ENCODE measurements at places on chromosomes 12 and 14. TPM values are rescaled to one million over a fixed set of nuclear protein-coding genes. Genes with fewer than 3 reads are reported as not detected.
A peak's percentile ranks its signal among the peaks of the same experiment; 100 is the strongest.

- H3K36me3 ChIP-seq, result peaks cover 7% of the 10 kb centered on the region
- H3K27me3 ChIP-seq, result peaks cover 13% of the 10 kb centered on the region
- no peak overlapping the region for H3K27ac ChIP-seq
- H3K4me3 ChIP-seq, result no peak overlapping the region
Measured at GRCh38 chr14:78917462-78917861, 747.3 kb downstream of the NRXN3 start.

Gene KLRG1
- total RNA-seq, result 5.0 TPM

Gene EIF4B
- 752 TPM for total RNA-seq

Gene LRIG3
- not detected for total RNA-seq

Gene PPM1H
- total RNA-seq, result not detected

DNA sequence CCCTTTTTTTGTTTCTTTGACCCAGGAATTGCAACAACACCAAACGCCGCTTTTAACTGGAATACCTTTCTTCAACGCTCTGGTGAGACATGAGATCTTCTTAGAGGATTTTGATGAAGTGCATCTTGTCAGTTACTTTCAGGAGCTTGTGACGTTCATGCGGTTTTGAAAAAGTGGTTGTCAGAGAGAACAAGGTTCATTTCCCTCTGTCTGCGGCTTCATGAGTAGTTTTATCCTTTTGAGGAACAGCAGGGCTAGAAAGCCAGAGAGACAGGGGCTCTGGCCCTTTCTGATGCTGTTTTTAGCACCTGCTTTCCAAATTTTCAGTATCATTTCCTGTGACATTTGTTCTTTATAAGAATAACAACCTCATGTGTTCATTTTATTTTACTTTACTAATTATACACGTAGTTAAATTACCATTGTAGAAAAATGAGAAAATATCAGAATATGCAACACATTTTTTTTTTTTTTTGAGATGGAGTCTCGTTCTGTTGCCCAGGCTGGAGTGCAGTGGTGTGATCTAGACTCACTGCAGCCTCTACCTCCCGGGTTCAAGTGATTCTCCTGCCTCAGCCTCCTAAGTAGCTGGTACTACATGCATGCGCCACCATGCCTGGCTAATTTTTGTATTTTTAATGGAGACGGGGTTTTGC lies 61.8 kb downstream of the GLT1D1 start:
- no peak overlapping the region for H3K27ac ChIP-seq
- DNase-seq, result peak; percentile 51
- peaks cover 4% of the 10 kb centered on the region for H3K4me1 ChIP-seq
- no peaks in the 10 kb centered on the region for H3K36me3 ChIP-seq
- no peaks in the 10 kb centered on the region for H3K27me3 ChIP-seq

- peaks cover 13% of the 10 kb centered on the region for H3K27me3 ChIP-seq
- DNase-seq, result no peak
- no peaks in the 10 kb centered on the region for H3K4me1 ChIP-seq
- no peak overlapping the region for H3K4me3 ChIP-seq
Measured at GRCh38 chr12:91143206-91143605, 31.9 kb upstream of the LUM start.

DNA sequence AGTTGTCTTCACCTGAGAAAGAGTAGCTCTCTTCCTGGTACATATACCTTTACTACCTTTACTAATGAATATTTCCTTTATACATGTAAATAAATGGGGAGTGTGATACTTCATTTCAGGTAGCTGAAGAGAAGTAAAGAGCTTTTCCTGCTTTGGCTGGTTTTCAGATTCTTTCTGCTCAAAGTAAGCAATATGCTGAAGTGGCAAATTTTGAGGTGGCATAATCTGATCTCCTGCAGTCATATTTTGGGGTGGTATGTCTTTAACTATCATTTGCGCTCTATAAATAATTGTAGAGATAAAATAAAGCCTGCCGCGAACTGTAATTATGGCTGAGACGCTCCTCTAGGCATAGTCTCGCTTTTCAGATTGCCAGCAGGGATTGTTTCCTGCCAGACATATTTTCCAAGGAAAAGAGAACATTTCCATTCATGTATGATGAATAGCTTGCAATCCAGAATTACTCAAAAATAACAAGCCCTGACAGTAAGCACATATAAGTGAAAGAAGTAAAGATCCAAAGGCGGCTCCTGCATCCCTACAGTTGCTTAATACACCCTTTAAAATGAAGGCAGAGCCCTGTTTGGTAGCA lies 200.7 kb downstream of the C12orf50 start:
- no peak overlapping the region for H3K27ac ChIP-seq
- H3K4me3 ChIP-seq, result no peak overlapping the region
- DNase-seq, result no peak
- no peaks in the 10 kb centered on the region for H3K4me1 ChIP-seq
- H3K36me3 ChIP-seq, result no peaks in the 10 kb centered on the region

DNA sequence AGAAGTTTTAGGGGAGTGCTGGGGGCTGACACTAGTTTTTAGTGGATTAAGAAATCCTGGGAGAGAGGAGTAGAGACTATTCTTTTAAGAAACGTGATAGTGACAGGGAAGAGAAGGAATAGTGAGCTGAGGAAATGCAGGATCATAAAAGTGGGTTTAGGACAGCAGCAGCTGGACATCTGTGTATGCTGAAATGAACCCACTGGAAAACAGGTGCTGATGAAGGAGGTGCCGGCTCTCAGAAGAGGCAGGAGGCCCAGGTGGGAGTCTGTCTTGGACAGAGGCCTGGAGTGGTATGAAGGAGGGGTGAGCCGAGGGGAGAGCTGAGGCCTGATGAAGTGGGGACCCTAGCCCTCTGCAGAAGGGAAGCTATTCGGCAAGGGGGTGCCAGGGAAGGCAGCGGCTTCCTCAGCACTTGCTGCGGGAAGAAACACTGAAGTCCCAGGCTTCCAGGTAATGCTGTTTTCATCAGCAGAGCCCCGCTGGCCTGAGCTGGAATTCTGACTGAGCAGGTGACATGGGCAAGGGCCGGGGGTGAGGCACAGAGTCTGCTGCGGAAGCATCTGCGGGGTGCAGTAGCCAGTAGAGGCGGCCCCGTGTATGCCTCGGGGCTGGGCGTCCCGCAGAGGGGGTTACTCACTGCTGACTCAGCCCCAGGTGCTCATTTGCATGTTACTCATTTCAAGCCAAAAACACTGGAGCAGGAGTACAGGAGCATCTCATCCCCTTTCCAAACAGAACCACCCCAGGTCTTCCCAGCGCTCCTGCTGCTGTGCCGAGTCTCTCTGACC lies 89.7 kb downstream of the TMCC3 start:
- no peaks in the 10 kb centered on the region for H3K36me3 ChIP-seq
- no peak overlapping the region for H3K4me3 ChIP-seq
- H3K27me3 ChIP-seq, result peaks cover 18% of the 10 kb centered on the region
- DNase-seq, result no peak

DNA sequence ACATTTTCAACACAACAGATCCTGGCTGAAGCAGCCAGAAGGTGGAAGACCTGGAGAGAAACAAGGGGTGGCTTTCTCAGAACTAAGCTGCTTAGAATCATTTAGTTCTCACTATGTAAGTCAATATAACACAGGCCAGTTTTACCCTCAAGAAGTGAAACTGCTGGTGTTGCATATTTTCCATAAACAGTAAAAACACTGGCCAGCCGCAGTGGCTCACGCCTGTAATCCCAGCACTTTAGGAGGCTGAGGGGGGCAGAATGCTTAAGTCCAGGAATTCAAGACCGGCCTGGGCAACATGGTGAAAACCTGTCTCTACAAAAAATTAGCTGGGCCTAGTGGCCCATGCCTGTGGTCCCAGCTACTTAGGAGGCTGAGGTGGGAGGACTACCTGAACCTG lies 11.6 kb downstream of the STX2 start:
- peak overlapping the region; percentile 51 for H3K27ac ChIP-seq
- H3K4me1 ChIP-seq, result peaks cover 38% of the 10 kb centered on the region

DNA sequence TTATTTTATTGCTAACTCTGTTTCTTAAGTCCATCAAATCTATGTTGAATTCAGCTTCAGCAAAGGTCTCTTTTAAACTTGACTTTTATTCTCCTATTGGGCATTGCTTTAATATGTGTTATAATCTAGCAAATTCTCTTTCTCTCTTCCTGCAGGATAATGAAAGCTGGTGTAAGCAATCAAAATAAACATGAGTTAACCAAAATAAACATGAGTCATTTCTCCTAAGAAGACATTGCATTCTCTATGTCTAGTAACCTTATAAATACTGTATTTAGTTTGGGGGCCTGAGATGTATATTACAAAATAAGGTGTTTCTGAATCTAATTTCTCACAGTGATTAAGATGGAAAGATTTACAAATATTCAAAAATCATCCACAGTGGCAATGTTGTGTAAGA lies 739.1 kb upstream of the ATXN7L3B start:
- H3K27ac ChIP-seq, result no peak overlapping the region
- H3K36me3 ChIP-seq, result no peaks in the 10 kb centered on the region
- H3K27me3 ChIP-seq, result no peaks in the 10 kb centered on the region
- DNase-seq, result no peak
- H3K4me1 ChIP-seq, result no peaks in the 10 kb centered on the region

DNA sequence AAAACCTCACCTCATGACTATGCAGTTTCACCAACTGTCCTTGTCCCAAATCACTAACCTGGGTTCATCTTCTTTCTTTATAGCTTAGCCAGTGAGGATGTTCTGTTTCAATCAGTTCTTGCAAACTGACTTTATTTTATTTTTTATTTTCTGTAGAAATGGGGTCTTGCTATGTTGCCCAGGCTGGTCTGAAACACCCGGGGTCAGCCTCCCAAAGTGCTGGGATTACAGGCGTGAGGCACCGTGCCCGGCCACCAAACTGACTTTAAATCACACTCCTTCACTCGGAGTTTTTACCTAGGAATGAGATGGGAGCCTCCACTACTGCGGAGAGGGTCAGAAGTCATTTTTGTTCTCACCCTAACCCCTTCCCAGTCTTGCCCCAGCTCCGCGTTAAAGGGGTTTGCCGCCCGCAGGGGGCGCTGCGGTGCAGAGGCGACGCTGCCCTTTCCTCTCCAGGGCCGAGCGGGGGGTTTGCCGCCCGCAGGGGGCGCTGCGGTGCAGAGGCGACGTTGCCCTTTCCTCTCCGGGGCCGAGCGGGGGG lies 7.0 kb upstream of the B4GALNT3 start:
- DNase-seq, result no peak
- H3K27ac ChIP-seq, result no peak overlapping the region
- no peaks in the 10 kb centered on the region for H3K4me1 ChIP-seq

Gene RND1
- total RNA-seq, result 3.9 TPM

DNA sequence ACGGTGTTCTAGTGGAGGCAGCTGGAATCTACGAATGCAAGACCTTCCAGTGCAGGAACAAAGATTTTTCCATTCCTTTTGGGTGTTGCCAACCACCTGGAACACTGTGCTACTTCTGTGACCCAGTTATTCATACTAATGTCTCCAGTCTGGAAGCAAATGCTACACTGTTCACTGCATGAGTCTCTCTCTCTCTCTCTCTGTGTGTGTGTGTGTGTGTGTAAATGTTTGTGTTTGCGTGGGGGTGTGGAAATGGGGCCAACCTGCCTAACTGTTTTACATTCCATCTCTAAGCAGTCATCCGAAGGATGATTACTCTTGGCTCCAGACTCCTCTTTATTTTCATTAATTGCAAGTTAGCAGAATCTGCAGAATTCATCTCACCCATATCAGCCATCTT lies 29.9 kb upstream of the YBX3 start:
- peaks cover 11% of the 10 kb centered on the region for H3K36me3 ChIP-seq
- H3K27ac ChIP-seq, result no peak overlapping the region
- peaks cover 5% of the 10 kb centered on the region for H3K4me1 ChIP-seq

DNA sequence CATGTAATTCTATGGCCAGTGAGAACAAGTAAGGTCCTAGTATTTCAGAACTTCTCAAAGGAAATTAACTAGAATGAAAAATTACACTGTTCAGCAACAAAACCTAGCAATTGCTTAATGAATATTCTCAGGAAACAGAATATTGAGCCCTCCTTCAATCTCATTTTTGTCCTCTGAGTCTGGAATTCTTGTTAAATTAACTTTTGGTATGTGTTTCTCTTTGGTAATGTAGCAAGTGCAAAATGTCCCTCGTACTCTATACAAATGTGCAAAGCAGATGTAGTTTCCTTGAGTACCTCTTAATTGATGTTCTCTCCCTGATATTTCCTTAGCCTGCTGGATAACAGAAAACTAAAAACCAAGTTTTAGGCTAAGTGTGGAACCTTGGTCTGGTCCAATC lies 190.8 kb upstream of the CNOT2 start:
- H3K4me1 ChIP-seq, result no peaks in the 10 kb centered on the region
- no peak overlapping the region for H3K4me3 ChIP-seq
- no peaks in the 10 kb centered on the region for H3K36me3 ChIP-seq
- H3K27me3 ChIP-seq, result peaks cover 24% of the 10 kb centered on the region

DNA sequence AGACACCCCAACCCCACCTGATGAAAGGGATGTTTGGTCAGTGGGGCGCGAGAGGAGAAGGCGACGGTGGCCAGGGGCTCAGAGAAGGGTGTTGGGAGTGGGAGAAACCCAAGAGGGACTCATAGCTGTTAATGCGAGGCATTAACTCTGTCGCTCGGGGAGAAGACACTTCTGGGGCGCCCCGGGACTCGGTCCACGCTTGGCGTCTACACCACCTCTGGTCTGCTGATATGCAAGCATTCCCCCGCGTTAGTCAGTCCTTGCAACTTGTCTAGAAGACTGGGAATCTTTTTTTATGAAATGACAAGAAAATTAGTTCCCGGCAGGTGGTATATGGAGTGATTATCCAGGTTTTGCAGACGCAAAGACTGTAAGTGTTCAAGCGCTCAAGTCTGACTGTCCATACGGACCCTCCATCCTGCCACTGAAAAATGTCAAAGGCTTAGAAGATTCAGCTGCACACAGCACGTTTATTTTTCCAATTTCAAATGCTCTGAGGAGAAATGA lies 360 bp upstream of the SLC35F4 start:
- no peak overlapping the region for H3K27ac ChIP-seq
- H3K4me1 ChIP-seq, result no peaks in the 10 kb centered on the region
- no peak overlapping the region for H3K4me3 ChIP-seq

GRCh38 chr12:11677752-11678151 lies 28.3 kb downstream of the ETV6 start:
- no peak overlapping the region for H3K4me3 ChIP-seq
- no peak overlapping the region for H3K27ac ChIP-seq
- DNase-seq, result no peak
- H3K36me3 ChIP-seq, result no peaks in the 10 kb centered on the region
- no peaks in the 10 kb centered on the region for H3K27me3 ChIP-seq

GRCh38 chr14:103528146-103528586 lies 830 bp upstream of the TRMT61A start:
- H3K4me3 ChIP-seq, result peak overlapping the region; percentile 91
- H3K4me1 ChIP-seq, result peaks cover 43% of the 10 kb centered on the region
- no peak for DNase-seq
- H3K27ac ChIP-seq, result peak overlapping the region; percentile 95
- H3K27me3 ChIP-seq, result peaks cover 6% of the 10 kb centered on the region

GRCh38 chr14:66104486-66104885 lies 381.7 kb upstream of the CCDC196 start:
- no peaks in the 10 kb centered on the region for H3K4me1 ChIP-seq
- H3K27me3 ChIP-seq, result no peaks in the 10 kb centered on the region
- H3K27ac ChIP-seq, result no peak overlapping the region
- H3K4me3 ChIP-seq, result no peak overlapping the region
- no peak for DNase-seq

Gene NTS
- total RNA-seq, result not detected

- peaks cover 12% of the 10 kb centered on the region for H3K36me3 ChIP-seq
- H3K4me3 ChIP-seq, result peak overlapping the region; percentile 91
- peaks cover 33% of the 10 kb centered on the region for H3K4me1 ChIP-seq
Measured at GRCh38 chr12:110687396-110688169, 1.3 kb downstream of the HVCN1 start.

Measured in naive thymus-derived CD8-positive, alpha-beta T cell (primary cell).